ENCODE measurements at places on chromosomes 4 and X.

DNA sequence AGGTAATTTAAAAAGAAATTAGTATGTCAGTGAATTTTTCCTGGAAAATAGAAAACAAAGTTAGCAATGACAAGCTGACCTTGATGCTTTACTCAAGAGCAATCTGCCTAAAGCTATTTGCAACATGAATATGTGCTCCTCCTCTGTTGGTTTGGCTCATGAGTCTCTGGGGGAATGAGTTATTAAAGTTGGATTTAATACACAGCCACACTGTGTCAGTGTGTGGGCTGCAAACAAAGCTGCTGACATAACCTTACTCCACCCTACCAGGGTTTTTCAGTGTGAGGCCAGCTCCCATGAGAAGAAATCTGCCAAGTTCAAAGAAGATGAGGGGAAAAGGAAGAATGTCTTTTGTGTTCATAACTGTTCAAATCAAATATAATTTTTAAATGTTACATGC lies 280.5 kb downstream of the TLL1 start:
- no peak for DNase-seq
- no peaks in the 10 kb centered on the region for H3K27me3 ChIP-seq
- H3K27ac ChIP-seq = no peak overlapping the region
- H3K4me1 ChIP-seq = no peaks in the 10 kb centered on the region
- H3K4me3 ChIP-seq = no peak overlapping the region

DNA sequence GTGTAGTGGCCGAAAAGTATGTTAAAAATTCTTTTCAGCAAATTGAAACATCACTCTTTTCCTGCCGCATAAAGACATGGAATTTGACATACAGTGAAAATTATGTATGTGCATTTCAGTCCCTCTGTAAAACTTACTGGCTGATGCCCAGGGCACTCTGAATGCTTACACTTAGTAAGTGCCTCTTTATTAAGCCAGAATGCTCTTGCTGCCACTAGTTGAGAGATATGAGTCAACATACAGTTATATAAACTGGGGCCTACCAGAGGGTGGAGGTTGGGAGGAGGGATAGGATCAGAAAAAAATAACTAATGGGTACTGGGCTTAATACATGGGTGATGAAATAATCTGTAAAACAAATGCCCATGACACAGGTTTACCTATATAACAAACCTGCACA lies 38.1 kb upstream of the TRPC5 start:
- H3K4me3 ChIP-seq = no peak overlapping the region
- no peak overlapping the region for H3K27ac ChIP-seq
- no peaks in the 10 kb centered on the region for H3K36me3 ChIP-seq
- no peaks in the 10 kb centered on the region for H3K4me1 ChIP-seq
- no peaks in the 10 kb centered on the region for H3K27me3 ChIP-seq
- no peak for DNase-seq

DNA sequence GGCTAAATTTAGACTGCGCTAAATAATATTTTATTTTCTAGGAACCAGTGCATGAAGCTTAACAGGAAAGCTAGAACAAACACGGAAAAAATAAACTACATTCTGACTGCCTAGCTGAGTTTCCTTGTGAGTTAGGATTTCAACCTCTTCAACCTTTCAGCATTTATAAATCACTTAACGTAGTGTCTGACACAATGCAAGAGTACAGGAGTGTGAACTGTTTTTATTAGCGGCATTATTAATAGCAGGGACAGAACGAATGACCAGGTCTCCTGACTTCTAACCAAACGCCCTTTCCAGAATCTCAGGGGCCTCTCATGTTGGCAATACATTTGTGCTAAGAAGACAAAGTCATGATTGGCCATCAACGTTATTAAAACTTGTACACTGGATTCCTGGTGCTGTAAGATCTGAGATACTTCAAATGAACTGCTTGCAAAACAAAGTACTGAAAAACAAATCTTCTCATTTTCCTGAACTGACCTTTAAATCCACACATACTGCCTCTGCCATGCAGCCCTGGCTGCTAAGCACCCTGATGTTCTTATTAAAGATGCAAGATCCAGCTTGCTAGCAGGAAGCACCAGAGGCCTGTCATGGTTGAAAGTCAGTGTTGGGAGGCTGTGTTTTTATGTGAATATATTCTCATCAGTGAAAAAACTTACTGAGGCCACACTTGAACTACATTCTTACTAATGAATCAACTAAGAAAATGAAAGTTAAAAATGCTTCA lies 380.4 kb upstream of the CPEB2 start:
- H3K4me3 ChIP-seq = no peak overlapping the region
- H3K36me3 ChIP-seq = no peaks in the 10 kb centered on the region
- no peaks in the 10 kb centered on the region for H3K27me3 ChIP-seq
- no peak overlapping the region for H3K27ac ChIP-seq
- DNase-seq = no peak
- no peaks in the 10 kb centered on the region for H3K4me1 ChIP-seq

DNA sequence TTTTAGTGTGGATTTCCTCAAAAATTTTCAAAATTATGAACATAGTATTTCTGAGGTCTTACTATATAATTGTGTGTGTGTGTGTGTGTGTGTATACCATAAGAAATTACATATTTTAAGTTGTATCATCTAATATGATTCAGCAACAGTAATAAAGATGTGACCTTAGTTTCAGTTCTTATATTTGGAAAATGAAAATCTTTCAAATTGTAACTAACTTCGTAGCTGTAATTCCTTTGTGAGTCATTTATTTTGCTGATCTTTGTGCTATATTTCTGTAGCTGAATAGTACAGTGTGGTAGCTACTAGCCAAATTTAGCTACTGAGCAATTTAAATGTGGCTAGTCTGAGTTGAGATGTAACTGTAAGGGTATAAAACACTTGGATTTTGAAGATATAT lies 116.4 kb downstream of the RAP1GDS1 start:
- peaks cover 3% of the 10 kb centered on the region for H3K36me3 ChIP-seq
- H3K27me3 ChIP-seq = no peaks in the 10 kb centered on the region
- H3K27ac ChIP-seq = no peak overlapping the region
- no peaks in the 10 kb centered on the region for H3K4me1 ChIP-seq
- H3K4me3 ChIP-seq = no peak overlapping the region
- DNase-seq = no peak

- H3K27ac ChIP-seq = no peak overlapping the region
- H3K4me1 ChIP-seq = no peaks in the 10 kb centered on the region
These were observed 106.2 kb downstream of the ALPK1 start for GRCh38 chr4:112403101-112403945.

GRCh38 chr4:2245057-2245786 lies 3.3 kb upstream of the HAUS3 start:
- peak; percentile 9 for DNase-seq
- H3K4me3 ChIP-seq = no peak overlapping the region
- H3K36me3 ChIP-seq = no peaks in the 10 kb centered on the region
- H3K27me3 ChIP-seq = no peaks in the 10 kb centered on the region
- peaks cover 19% of the 10 kb centered on the region for H3K4me1 ChIP-seq

- DNase-seq = no peak
- peaks cover 41% of the 10 kb centered on the region for H3K4me1 ChIP-seq
- H3K4me3 ChIP-seq = no peak overlapping the region
- no peak overlapping the region for H3K27ac ChIP-seq
- no peaks in the 10 kb centered on the region for H3K27me3 ChIP-seq
These were observed 12.2 kb downstream of the AFF1 start for GRCh38 chr4:86946868-86947500.

DNA sequence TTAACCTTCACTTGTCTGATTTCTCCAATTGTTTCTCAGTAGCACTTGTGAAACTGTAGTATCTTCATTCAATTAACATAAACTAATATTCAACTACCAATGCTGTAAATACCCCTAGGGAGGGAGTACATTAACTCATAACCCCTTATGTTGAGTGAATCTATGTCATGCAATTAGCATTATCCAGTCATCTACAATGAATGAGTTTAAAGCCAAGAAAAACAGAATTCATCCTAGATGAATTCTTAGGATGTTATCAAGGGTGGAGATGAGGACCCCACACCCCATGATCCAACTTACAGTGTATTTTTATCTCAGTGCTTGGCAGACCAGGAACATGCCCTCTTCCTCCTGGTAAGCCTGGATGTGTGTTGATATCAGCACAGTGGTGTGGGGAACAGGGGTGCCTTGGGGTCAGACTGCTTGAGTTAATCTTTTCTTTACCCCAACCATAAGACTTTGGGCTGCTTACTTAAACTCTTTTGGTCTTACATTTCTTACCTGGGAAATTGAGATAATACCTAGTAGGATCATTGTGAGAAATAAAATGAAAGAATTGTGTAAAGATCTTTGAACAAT lies 62.1 kb upstream of the SCOC start:
- peaks cover 3% of the 10 kb centered on the region for H3K4me1 ChIP-seq
- no peaks in the 10 kb centered on the region for H3K36me3 ChIP-seq
- no peak for DNase-seq
- no peak overlapping the region for H3K4me3 ChIP-seq

Data from B cell (primary cell).